ENCODE measurements at places on chromosomes 2 and 18. TPM values are rescaled to one million over a fixed set of nuclear protein-coding genes. Genes with fewer than 3 reads are reported as not detected.

The ZNF236 gene
- total RNA-seq = 3.9 TPM

The TLX2 gene
- not detected for total RNA-seq

DNA sequence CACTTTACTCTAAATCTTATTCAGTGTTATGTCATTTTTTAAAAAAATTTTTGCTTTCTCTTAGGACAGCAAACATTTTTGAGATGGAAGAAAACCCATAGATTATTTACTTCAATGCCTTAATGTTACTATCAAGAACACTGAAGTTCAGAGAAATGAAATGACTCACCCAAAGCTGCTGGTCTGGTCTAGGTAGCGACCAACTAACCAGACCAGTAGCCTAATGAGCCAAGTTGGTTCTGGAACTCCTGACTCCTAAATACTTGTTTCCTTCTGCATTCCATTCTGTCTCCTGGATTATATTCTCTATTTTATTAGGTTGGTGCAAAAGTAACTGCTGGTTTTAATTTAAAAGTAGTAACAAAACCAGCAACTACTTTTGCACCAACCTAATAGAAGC lies 35.4 kb downstream of the SLC8A1 start:
- DNase-seq = no peak

DNA sequence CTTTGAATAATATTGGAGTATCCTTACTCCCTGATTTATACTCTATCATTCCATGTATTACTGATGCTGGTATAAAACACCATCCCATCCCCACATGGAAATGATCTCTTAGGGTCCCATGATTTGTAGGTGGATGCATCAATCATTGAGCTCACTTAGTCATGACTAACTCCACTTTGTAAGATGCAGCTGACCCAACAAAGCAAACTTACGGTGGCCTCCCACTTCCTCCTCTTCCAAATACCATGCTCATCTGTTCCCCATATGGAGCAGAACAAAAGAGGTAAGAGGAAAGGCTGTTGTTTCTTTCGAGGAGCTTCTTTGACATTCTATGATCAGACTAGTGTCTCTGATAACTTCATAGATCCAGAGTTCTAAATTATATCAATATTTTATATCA lies 640.2 kb upstream of the SLC39A10 start:
- DNase-seq = no peak

DNA sequence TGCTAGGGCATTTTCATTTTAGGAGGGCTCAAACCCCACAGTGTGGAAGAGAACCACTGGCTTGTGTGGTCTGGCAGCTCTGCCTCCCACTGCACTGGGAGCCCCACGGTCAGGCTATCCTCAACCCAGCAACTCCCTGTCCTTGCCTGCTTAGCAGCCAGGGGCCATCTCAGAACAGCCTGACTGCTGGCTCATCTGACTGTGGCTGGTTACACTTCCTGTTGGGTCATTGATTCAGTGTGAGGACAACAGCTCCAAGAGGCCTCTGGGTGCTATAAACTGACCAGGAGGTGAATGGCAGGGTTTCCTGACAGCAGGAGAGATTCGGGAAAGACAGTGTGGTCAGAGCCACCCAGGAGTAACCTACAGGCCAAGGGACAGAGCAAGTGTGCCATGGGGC lies 40.1 kb downstream of the AMER3 start:
- no peak for DNase-seq
